ENCODE measurements at places on chromosomes 4 and X. TPM values are rescaled to one million over a fixed set of nuclear protein-coding genes. Genes with fewer than 3 reads are reported as not detected.

VCX3B gene
- total RNA-seq = not detected

SATL1 gene
- total RNA-seq = not detected

FGF5 gene
- not detected for total RNA-seq

MTNR1A gene
- not detected for total RNA-seq

MAGEA11 gene
- total RNA-seq = not detected

ERAS gene
- not detected for total RNA-seq

RXFP1 gene
- 0.13 TPM for total RNA-seq

UGT2B15 gene
- total RNA-seq = 0.31 TPM

SERPINA7 gene
- not detected for total RNA-seq

HTT gene
- 52.2 TPM for total RNA-seq

All from omental fat pad (tissue), 4 donors.